ENCODE measurements at places on chromosomes 7 and 10.
A peak's percentile ranks its signal among the peaks of the same experiment; 100 is the strongest.

GRCh38 chr7:117610396-117610795 is 130.6 kb downstream of the CFTR start:
- DNase-seq, result no peak

DNA sequence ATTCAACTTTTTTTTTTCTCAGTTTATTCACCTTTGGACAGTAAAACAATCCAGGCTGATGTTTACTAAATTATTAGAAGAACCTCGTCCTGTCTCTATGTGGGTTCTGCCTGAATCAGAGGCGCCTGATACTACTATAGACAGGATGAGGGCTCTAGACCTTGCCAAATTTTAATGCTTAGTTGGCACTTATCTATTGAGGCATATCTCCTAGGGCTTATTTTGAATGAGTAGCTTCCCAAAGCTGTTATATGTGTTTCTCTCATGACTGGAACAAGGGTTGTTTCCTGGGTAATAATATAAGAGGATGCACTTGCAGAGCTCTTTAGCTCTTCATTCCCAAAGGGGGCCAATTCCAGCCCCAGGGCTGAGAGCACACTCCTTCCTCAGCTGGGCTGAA is 23.6 kb downstream of the HECW1 start:
- no peak for DNase-seq

GRCh38 chr7:157637216-157637949 is 300.6 kb downstream of the DNAJB6 start:
- DNase-seq, result no peak

DNA sequence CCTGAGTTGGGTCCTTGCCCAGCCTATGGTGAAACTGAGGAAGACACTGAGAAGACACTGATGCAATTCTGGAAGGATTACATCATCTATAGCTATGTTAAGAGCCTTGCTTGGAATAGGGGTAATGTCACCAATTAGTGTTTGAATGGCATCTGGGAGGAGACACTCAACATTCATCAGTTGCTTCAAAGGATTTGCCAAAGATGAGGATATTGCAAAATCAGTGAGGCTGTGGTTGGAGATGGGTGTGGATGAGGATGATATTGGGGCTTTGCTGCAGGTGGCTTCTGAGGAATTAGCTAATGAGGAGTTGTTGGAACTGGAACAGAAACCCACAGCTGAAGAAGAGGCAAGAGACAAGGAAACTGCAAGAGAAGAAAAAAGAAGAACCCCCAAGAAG is 146.7 kb upstream of the SP4 start:
- no peak for DNase-seq

GRCh38 chr7:12601302-12601869 is 30.9 kb downstream of the SCIN start:
- no peak for DNase-seq

GRCh38 chr10:50360077-50360850 is 108.9 kb upstream of the ASAH2 start:
- DNase-seq, result peak; percentile 51

- no peak for DNase-seq
These were observed 7.6 kb upstream of the LEP start for GRCh38 chr7:128233471-128233870.

DNA sequence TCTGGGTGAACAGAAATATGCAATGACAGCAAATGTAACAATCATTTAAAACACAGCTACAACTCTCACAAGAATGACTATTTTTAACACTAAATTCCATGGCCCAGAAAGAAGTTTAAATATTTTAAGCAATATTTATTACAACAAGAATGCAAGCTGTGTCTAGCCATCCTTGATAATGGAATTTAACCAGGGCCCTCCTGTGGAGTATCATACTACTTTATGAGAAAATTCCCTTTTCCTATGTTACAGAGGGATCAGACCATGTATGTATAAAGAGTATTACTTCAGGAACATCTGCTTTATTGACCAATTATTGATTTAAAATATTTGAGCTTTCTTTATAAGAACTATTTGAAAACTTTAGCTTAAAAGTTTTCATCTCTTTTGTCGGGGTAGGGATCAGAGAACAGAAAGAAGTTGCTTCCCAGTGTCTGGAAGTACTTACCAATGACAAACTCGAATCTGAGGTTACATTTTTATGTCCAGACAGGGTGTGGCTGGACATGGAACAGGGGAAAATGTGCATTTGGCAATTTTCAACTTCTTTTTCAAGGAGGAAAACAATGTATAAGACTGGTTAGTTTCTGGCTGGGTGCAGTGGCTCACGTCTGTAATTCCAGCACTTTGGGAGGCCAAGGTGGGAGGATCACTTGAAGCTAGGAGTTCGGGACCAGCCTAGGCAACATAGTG is 48.3 kb upstream of the NRBF2 start:
- no peak for DNase-seq

GRCh38 chr10:55400075-55400849 is 599.2 kb upstream of the PCDH15 start:
- DNase-seq, result peak; percentile 28

- no peak for DNase-seq
These were observed 58.0 kb upstream of the EBF3 start for GRCh38 chr10:130022086-130022485.

DNA sequence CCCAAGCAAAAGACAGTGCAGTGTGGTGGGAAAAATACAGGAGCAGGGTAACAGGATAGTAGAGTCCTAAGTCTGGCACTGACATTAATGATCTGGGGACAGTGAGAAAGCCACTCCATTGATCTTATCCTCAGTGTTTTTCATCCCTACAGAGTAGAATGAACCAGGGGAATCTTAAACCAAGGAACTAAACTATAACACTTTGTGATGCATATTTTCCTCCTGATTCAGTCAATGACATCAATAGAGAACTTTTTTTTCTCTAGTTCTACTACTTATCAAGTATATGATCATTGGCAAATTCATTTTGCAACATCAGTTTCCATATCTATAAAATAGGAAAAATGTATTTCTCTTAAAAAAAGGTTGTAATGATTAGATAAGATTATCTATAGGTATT is 151.1 kb downstream of the TMEM26 start:
- peak; percentile 28 for DNase-seq

DNA sequence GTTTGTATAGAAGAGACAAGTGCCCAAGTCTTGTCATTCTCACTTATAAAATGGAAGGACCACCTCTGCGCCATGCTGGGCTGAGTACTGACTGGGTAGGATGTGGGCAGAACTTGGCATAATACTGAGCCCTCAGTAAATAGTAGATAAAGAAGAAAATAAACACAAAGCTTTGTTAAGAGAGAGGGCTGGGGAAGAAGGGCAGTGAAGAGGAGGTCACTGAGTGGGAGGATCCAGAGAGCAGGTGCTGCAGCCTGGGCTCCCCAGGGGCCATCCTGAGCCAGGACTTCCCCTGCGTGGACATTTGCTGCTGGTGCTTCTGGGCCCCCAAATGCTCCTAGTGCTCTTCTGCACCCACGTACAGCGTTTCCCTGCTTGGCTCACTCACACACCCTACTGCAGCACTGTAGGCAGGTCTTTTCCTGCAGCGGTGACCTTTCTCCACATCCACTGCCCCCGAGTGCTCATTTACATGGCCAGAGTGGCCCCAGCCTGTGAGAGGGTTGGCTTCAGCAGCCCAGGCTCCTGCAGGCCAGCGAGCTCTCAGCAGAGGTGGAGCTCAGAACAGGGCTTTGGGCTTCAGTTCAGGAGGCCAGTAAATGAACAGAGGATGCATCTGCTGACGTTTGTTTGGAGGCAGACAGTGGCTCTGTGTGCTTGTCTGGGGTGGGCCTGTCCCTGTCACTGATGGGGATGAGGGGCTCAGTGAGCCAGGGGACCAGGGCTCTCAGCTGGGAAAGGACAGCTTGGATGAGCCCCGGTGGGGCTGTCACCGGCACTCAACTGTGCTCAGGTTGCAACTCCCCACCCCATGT is 164.6 kb downstream of the ADARB2 start:
- no peak for DNase-seq

DNA sequence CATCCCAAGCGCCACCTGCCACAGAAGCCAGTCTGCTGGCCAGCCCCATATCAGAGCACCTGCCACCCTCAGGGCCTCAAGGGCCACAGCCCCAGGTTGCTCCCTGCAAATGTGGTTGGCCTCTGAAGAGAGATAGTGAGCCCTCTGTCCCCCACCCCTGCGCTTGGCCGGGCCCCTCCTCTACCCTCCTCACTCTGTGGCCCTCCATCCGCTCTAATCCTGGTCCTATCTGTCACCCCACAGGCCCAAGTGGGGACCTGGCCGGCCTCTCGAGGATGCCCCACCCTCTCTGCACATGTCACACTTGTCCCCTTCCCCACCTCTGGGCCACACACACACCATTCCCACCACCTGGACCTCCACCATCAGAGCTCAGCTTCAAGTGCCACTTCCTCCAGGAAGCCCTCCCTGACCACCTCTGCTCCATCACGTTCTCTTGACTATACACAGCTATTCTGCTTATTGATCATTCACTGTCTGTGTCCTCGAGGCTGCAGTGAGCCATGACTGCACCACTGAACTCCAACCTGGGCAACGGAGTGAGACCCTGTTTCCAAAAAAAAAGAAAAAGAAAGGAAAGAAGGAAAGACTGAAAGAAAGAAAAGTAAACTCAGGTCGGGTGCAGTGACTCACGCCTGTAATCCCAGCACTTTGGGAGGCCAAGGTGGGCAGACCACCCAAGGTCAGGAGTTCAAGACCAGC is 42.4 kb downstream of the TNRC18 start:
- no peak for DNase-seq

DNA sequence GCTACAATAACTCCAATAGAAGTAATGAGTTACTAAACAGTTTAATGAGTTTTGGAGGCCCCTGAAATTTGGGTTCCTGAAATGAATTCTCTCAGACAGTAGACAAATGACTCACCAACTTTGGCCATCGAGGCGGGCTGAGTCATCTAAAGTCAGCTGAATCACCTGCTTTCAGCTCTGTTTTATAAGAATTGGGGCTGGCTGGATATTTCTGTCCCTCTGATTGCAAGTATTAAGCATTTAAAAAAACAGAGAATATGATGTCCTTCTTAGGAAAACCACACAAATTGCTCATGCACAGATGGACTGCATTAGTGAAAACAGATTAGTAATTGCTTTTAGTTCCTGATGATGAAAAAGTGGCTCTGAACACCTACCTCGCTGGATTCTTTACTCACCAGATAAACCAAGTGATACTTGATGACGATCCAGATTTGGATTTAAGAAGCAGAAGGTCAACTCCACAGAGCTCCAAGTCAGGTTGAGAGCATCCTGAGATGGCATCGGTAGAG is 59.1 kb downstream of the ZNF365 start:
- peak; percentile 88 for DNase-seq

GRCh38 chr10:132359305-132360040 is 27.5 kb downstream of the LRRC27 start:
- no peak for DNase-seq

- no peak for DNase-seq
These were observed 178.0 kb upstream of the MBL2 start for GRCh38 chr10:52950578-52950977.

- no peak for DNase-seq
These were observed 40.5 kb downstream of the TBATA start for GRCh38 chr10:70744617-70745143.

DNA sequence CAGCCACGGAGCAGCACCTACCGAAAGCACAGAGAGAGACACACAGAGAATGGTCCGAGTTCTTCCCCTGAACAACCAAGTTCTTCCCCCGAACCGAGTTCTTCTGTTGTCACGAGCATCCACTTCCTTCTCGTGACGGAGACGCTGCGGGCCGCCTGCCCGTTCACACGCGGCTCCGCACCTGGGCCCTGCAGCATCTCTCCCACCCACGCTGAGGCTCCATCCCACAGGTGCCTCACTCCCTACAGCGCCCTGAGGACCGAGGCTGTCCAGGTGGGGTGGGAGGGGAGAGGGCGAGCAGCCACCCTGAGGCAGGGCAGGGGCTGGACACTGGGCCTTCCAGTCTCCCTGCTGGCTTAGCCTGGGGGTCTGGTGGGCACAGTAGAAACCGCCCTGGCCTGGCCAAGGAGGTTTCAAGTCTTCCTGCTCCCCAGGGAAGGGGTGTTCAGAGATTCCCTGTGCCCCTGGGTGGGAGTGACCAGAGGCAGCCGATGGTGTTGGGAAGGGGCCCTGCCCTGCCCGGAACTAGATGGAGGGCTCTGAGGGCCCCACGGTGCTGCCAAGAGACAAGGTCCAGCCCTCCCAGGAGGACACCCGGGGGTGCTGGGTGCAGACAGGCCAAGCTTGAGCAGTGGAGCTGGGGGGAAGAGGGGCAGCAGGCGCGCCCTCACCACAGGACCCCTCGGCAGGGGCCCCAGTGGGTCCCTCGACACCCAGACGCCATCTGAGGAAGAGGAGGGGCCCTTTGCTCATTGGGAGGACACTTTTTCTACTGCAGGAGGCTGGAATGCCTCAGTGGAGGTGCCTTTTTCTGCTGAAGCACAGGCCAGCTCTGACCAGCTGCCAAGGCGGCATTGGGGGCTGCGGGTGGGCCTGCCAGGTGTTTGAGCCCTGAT is 5.2 kb upstream of the NKX6-2 start:
- no peak for DNase-seq

DNA sequence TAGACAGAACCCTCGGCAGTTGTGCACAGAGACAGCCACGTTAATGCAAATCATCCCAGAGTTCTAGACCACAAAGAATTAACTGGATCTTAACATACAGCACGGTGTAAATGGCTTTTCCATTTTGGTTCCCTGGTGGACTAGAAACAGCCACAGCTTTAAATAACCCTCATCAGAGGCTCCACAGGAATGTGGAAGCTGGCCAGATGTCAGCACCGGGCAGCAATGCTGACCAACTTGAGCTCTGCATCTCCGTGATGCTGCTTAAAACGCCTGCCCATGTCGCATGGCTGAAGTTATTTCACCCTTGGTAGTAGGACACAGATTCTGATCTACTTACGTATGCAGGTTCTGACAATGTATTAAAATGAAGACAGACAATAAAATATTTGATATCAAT is 24.5 kb downstream of the RSU1 start:
- peak; percentile 29 for DNase-seq

DNA sequence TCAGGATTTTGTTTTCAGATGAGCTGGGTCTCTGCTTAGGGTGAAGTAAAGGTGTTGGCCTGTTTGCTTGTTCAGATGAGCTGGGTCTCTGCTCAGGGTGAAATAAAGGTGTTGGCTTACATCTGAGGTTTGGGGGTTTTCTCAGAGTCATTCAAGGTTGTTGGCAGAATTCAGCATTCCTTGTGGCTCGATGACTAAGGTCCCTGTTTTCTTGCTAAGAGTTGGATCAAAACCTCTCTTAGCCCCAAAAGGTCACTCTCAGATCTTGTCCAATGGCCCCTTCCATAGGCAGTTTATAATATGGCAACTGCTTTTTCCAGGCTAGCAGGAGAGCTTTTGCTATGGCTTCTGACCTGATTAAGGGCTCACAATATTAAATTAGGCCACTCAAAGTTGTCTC is 106.6 kb downstream of the ADAM22 start:
- DNase-seq, result no peak

DNA sequence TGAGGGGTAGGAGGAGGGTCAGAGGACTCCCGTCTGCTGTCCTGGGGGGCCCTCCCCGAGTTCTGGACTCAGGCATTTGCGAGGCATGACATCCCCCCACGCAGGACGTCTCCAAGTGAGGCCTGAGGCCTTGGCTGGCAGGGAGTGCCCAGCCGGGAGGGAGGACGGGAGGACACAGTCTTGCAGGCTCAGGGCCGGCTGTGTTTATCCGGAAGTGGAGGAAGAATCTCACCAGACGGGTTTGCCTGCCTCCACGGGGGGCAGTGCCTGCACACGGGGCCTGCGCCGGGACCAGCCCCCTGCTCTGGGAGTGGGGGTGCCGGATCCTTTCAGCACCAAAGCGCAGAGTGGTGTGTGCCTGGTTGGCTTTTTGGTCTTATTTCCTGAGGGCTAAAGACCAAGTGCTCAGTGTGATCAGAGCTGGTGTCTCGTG is 10.9 kb downstream of the PWWP2B start:
- DNase-seq, result peak; percentile 38

- no peak for DNase-seq
These were observed 98.4 kb downstream of the ADARB2 start for GRCh38 chr10:1638889-1639419.

- DNase-seq, result no peak
These were observed 119.3 kb upstream of the SHH start for GRCh38 chr7:155931396-155932085.

Measured in fibroblast of lung (primary cell).